HS-5 (cell line): ENCODE measurements at places on chromosomes 13 and 19.
A peak's percentile ranks its signal among the peaks of the same experiment; 100 is the strongest.

GRCh38 chr13:44848920-44849676 is 140.2 kb downstream of the NUFIP1 start:
- no peak for DNase-seq

- no peak for DNase-seq
These were observed 492.1 kb upstream of the GPC6 start for GRCh38 chr13:92734545-92734944.

GRCh38 chr13:21008026-21008425 is 53.4 kb downstream of the LATS2 start:
- no peak for DNase-seq

DNA sequence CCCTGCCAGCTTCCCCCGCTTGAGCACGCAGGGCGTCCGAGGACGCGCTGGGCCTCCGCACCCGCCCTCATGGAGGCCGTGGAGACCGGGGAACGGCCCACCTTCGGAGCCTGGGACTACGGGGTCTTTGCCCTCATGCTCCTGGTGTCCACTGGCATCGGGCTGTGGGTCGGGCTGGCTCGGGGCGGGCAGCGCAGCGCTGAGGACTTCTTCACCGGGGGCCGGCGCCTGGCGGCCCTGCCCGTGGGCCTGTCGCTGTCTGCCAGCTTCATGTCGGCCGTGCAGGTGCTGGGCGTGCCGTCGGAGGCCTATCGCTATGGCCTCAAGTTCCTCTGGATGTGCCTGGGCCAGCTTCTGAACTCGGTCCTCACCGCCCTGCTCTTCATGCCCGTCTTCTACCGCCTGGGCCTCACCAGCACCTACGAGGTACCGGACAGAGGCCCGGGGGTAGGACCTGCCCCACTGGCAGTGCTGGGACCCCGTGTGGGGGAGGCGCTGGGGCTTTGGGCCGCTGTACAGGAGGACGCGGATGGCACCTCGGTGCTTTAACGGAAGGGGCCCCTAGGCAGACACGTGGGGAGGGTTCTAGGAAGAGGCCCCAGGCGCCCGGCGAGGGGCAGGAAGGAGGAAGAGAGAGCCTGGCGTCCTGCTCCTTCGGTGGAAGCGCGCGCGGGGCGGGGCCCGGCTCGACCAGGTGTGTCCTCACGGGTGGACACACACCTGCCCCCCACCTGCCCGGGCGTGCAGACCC is 681 bp downstream of the SLC5A5 start:
- DNase-seq = no peak

DNA sequence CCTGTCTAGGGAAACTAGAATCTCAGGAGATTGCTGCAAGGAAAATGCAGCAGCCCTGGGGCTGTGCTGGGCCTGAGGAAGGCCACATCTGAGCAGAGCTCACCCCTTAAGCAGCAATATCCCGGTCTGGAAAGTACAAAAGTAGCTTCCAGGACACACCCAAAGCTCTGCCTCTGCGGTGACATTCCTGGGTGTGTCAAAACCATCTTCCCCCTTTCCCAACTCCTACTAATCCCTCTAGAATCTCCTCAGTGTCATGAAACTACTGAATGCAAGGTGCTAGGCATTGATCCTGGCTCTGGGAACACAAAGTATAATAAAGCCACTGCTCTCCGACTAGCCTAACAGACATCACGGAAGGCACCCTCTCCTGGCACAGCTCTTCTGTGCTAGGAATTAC is 5.0 kb downstream of the PBX4 start:
- no peak for DNase-seq

DNA sequence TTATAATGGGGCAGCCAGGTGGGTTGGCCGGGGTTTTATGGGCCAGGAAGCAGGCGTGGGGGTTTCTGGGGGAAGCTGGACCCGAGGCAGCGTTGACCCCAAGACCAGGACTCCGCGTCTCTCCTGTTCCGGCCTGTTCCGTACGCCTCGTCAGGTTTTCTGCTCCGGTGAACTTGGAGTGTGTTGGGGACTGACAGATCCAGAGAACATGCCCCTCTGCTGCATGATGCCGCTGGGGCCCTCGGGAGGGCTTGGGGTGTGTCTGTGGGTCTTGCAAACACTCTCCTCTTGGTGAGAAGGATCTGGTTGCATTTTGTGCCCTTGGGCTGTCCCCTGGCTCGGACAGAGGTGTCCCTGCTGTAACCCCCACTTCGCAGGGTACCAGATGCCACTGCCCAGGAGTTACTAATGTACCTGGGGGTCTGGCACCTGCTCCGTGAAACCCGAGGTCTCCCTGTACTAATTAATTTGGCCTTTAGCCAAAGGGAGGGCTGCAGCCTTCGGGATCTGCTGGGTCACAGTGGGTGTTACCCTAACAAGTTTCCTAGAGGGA is 15.6 kb downstream of the KDM4B start:
- DNase-seq = no peak

GRCh38 chr13:50713523-50714248 is 129.8 kb downstream of the DLEU7 start:
- peak; percentile 32 for DNase-seq
